Skin of body (tissue), 3 donors: ENCODE measurements at places on chromosomes 16 and 17.

DNA sequence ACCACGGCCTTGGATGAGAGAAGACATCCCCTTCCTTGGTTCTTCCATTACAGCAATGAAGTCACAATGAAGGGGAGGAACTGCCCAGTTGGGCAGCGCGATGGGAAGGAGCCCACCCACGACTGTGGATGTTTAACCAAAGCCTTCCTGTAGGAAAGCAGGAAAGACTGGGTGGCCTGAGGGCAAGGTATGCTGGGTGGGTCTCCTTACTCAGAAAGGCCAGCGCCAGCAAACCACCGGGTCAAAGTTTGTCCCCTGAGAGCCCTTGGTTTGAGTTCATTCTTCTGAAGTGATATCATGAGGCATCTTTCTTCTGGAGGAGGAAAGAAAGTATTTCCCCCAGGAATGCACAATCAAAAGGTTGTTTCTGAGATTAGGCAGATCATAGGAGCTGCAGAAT, 105.2 kb downstream of the C16orf95 start:
- DNase-seq: no peak

DNA sequence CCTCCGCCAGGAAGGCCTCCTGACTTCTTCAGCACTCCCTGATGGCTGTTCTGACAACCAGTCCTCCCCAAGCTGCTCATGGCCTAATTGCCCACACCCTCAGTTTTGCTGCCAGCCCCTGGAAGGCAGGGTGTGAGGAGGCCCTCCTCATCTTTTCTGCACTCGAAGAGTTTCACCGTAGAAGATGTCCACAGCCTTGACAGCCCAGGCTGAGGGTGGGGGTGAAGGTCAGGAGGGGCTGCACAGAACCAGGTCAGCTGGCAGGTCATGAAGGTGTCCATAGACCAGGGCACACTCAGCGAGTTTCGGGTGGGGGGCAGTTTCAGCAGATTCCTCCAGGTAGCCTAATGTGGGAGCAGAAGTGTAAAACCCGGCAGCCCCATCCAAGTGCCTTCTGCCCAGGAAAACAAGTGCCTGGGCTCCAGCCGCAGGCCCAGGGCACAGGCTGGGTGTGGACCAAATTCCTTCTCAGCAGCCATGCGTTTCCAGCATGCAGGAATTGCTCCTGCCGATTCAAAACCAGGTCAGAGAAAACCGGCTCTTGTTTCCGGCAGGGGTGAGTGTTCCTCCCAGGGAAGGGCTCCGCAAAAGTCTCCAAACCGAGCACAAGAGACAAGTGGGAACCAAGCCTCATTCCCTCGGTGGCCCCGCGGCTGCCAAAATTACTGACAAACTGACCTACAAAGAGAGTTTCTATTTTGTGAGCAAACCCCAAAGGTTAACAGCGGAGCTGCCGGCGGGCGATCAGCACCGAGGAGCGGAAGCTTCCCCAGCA, 228.8 kb downstream of the C16orf78 start:
- no peak for DNase-seq

DNA sequence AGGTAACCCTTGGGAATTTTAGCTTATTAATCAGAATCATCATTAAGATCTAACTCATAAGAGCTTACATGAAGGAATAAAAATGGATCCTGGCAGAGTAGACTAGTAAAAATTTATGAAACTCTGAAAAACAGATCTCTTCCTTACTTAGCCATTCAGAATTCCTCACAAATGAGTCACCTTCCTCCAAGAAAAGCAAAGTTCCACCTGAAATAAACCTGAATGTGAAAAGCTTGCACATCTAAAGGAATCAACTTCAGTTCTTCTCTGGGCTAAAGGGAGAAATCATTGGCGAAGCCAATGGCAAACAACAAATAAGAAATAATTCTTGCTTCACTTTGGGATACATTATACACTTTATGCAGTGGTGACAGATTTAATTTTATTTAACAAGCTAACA, 22.7 kb downstream of the MYO1D start:
- DNase-seq: no peak

DNA sequence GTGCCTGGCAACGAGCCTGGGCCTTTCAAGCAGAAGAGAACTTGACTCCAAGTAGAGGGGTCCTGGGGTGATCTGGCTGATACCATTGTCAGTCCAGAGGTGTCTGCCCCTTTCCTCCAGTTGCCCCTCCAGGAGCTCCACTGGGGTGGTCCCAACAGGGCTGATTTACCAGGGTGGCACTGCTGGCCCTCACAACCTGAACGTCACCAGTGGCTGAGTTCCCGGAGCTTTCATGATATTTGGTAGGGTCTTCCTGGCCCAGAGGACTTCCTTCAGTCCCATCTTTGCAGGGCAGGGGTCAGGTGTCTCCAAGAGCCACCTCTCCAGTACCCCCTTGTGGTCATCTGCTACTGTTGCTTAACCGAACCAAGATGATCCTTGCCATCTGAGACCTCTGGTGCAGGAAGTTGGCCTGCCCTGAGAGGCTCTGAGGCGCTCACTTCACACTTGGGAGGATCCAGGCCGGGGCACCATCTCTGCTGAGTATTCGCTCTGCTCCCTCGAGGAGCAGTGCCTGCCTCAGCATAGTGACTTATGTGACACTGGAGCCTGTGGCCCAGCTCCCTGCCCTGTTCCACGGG, 3.5 kb downstream of the LIMD2 start:
- no peak for DNase-seq

GRCh38 chr17:68290268-68290954, 516 bp downstream of the SLC16A6 start:
- no peak for DNase-seq

DNA sequence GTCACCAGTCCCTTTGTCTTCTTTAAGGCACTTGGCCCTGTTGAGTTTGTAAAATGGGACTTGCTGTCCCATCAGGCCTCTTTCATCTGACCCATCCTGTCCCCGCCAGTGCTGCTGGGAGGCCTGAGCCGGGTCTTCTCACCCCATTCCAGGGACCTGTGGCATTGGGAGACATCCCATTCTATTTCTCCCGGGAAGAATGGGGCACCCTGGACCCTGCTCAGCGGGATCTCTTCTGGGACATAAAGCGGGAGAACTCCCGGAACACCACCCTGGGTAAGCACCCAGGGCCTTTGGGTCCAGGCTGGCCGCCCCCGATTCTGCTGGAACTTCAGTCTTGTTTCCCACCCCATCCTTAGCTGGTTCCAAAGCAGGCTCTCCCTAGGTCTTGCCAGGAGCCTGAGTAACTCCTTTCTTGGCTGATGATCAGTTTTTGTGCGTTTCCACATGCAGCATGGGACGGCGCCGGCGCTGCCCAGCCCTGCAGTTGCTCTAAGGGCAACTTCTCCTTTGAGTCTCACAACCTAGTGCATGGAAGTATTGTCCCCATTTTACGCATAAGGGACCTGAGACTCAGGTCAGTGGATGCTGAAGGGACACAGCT, 4.1 kb downstream of the ZNF213 start:
- DNase-seq: no peak

- DNase-seq: no peak
Measured at GRCh38 chr16:63185235-63185780, 1149.1 kb upstream of the CDH8 start.

GRCh38 chr17:44375196-44376017, 11.8 kb upstream of the FAM171A2 start:
- DNase-seq: no peak

DNA sequence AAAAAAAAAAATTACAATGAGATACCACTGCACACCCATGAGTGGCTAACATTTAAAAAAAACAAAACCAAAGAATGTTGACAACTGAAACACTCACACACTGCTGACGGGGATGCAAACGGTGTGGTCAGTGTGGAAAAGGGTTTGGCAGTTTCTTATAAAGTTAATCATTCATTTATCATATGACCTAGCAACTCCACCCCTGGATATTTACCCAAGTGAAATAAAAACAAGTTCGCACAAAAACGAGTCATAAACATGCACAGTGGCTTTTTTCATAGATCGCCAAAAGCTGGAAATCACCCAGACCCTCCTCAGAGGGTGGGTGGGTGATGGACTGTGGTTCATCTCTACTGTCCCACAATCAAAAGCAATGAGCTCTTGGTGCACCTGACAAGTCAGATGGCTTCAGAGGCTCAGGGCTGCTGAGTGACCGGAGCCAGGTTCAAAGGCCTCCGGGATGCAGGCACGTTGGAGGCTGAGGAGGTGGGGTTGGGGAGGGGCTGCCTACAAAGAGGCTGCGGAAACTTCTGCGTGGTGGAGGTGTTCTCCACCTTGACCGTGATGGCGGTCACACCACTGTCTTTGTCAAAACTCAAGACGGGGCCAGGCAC, 14.2 kb downstream of the RAB40B start:
- no peak for DNase-seq

GRCh38 chr17:81111066-81111465, 54.2 kb upstream of the PVALEF start:
- DNase-seq: no peak

DNA sequence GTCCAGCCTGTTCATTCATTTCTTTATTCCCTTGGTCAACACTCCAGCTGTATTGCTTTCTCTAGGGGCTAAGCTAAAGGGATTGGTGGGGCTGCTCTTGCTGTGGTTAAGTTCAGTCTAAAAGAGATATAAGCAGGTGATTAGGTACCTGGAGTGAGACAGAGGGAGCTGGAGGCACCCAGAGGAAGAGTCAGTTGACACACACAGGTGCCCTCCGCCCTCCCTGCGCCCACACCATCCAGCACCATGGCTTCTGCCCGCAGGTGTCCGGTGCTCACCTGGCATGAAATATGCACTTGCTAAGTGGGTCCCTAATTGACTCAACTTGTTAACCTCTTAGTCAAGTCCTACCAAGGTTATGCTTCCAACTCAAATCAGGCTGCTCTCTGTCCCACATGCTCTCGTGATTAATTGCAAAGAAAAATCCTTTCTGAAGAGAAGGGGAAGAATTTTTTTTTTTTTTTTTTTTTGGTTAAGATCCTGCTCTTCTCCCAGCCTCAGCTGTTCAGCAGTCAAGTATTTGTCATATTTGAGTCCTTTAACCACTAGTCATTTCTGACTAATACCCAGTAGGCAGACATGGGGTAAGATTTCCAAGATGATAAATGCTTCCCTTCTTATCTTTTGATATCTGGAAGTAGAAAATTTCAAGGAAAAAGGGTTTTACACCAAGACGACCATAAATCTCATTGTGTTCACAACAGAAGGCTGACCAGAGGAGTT, 199.8 kb upstream of the WSCD1 start:
- no peak for DNase-seq

DNA sequence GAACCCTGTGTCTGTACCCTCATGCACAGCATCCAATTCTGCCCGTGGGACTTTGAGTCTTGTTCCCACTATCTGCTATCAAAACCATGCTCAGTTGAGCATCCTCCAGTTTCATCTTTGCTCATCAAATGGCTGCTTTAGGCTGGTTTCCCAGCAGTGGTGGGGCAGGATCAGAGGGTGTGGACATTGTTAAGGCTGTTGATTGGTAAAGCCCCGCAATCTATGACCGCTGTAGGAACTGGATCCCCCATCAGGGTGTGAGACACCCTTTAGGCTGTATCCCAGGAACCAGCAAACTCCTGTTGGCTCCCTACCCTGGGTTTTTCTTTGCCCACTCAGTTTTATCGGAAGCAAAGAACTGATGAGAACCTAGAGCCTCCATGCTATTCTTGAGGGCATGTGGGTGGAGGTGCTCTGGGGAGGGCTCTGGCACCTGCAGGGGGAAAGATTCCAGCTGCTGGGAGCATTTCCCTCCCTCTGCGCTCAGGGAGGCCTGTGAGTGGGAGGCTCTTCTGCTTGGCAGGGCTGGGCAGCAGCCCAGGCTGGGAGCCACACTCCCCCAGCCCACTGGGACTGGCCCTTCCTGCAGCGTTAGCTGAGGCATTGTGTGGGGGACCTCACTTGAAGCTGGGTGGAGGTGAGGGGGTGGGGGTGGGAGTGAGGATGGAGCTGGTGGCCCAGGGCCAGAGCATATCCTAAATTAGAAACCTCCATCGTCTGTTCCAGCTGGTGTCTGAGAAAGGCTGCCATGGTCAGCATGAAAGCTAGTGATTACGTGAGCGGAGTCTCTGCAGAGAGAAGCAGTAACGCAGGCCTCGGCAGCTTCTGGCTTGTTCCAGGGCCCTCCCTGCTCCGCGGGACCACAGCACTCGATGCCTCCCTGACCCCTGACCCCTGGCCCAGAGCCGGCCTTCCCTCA, 160.6 kb downstream of the IRF8 start:
- peak; percentile 36 for DNase-seq
